ENCODE measurements at places on chromosomes 6 and 20. TPM values are rescaled to one million over a fixed set of nuclear protein-coding genes. Genes with fewer than 3 reads are reported as not detected.

Gene ABHD16B
- total RNA-seq, result not detected

Gene DDX43
- not detected for total RNA-seq

Gene PAX1
- total RNA-seq, result 0.05 TPM

Gene UBE3D
- 4.1 TPM for total RNA-seq

Gene EDN3
- 0.72 TPM for total RNA-seq

Gene ENPP3
- total RNA-seq, result not detected

Gene ZBTB12
- 5.3 TPM for total RNA-seq
